Endothelial cell of umbilical vein (primary cell): ENCODE measurements at places on chromosomes 2 and 18. TPM values are rescaled to one million over a fixed set of nuclear protein-coding genes. Genes with fewer than 3 reads are reported as not detected.

DNA sequence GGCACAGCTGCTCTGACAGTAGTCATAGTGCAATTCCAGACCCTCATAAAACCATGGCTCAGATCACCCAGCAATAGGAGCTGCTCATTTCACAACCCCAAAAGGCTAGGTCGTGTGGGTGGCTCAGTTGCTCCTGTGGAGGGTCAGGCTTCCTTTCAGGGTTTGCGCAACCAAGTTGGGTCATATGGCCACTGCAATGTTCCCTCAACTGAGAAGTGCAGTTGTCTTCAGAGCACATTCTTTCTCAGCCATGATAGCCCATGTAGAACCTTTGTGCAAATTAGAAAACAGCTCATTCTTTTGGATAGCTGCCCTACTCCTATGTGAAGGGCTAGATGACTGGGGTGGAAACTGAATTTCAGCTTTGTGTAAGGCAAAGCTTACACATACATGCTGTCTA, 3.2 kb downstream of the SERPINB13 start:
- DNase-seq, result no peak

Gene UNC80
- not detected in 2 replicates for total RNA-seq

DNA sequence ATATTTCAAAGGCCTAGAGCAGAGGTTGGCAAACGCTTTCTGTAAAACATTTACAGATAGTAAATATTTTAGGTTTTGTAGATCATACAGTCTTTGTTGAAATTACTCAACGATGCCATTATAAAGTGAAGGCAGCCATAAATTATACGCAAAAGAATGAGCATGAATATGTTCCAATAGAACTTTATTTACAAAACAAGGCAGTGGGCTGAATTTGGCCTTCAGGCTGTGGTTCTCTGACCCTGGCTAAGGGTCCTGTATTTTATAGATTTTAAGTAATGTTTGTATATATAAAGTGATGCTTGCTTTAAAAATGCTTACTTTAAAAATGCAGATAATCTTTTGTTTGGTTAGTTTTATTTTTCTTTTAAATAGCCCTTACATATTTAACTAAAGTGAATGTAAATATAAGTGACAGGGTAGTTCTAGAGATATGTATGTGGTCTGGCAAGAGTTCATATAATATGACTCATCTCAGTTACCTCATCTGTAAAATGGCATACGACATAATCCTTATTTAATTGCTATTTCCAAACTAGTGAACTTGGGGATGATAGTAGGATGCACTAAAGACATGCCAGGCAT, 51.7 kb upstream of the ATP5MC3 start:
- no peak for DNase-seq

Gene RAPGEF4
- 8.8 and 9.2 TPM in 2 replicates for total RNA-seq

Gene SLC40A1
- total RNA-seq, result 5.7 and 8.5 TPM in 2 replicates

DNA sequence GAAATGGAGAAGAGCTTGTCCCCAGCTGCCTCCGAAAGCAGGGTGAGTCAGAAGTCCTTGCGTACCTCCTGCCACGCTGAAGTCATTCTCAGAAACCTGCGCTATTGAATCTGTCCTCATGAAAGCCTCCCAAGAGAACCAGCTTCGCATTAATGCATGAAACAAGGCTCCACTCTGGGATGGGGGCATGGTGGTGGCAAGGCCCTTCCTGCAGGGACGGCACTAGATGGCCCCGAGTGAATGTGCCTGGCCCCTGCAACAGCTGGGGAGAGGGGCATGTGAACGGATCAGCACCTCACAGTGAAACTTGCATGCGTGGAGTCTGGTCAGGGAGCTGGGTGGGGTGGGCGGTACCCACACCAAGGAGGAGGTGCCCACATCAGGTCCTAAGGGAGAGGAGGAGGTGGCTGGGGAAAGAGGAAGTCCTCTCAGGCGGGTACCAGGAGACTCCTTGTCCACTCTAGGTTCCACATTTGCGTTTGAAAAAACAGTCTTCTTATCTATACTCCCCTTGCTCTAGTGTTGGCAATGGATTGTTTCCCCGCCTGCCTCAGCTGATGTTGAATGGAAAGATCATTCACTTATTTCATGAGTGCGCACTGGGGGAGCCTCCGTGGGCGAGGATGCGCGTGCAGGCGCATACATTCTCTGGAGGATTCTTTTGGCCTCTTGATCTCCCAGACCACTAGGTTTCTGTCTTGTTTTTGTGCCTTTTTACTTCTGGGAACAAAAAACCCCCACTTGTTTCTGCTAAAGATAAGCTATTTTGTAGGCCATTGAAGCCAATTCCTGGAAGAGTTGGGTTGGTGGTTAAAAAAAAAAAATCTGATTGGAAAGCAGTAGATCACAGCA, 104.7 kb downstream of the KLHL29 start:
- no peak for DNase-seq

Gene TUBA3E
- total RNA-seq, result not detected in 2 replicates

GRCh38 chr2:16275131-16275530, 334.8 kb downstream of the MYCN start:
- DNase-seq, result no peak

DNA sequence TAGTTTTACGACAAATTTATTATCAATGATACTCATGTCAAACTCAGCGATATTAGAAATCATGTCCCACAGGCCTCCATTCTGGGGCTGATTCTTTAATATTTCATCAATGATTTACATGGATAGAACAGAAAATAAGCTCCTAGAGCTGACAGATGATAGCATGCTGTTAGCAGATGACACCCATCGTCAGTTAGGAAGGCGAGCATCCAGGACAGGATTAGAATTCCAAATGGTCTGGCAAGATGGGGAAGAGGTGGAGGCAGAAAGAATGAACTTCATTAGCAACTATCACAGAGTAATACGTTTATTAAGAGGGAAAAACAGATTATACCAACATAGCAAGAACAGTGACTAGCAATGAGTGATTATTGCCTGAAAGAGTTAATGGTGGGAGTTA, 46.2 kb upstream of the ACVR1 start:
- DNase-seq, result no peak

GRCh38 chr2:170206805-170207407, 29.0 kb downstream of the MYO3B start:
- no peak for DNase-seq

DNA sequence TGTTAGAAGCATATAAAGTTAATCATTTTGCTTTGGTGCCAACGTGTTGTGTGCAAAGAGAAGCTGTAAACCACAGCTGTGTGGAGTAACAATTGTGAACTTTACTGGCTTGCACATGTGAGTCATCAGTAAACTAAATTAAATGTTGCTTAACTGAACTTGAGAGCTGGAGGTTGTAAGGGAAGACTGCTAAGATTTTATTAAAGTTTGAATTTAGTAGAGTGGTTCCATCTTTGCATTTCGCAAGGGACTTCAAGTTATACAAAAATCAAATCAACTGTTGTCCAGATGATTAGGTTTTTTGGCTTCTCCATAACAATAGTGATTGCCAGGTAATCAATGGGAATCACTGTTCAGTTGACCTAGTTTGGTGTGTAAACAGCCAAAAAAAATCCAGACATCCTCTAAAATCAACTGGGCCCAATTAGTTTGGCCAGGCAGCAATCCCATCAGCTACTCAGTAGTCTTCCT, 247.4 kb downstream of the MYO3B start:
- no peak for DNase-seq

Gene DYNAP
- not detected in 2 replicates for total RNA-seq

DNA sequence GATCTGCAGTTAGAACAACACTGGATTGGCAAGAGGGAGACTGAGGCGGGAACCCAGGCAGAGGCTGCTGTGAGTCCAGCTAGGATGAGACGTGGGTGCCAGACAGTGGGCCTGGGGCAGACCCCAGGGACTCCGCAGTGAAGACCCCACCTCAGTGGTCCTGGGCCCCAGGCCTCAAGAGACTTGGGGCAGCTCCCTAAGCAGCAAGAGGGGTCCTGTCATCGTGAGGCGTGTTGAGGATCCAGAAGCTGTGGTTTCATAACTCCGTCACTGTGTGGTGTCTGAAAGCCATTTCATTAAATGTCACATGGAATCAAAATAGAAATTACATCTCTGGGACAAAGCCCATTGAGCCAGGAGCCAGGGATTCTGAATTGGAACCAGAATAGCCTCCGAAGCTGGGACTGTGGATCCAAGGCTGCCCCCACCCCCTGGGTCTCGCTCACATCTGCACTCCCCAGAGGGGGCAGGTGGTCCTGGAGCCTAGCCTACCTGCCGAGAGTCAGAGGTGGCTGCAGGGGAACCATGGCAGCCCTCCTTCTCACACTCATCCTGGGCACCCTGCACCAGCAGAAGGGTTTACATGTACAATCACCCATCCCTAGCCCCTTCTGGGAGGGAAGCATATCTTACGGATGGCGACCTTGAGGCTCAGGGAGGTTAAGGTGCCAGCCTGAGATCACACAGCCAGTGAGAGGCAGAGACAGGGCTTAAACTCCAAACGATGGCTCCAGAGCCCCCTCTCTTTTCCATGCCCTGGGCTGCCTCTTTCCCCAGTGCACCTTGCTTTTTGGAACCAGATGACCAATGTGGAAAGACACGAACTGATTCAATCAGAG, 23.2 kb downstream of the RRM2 start:
- no peak for DNase-seq
